ENCODE measurements at places on chromosomes 1 and 21. TPM values are rescaled to one million over a fixed set of nuclear protein-coding genes. Genes with fewer than 3 reads are reported as not detected.

- H3K27me3 ChIP-seq = no peaks in the 10 kb centered on the region
- no peaks in the 10 kb centered on the region for H3K4me1 ChIP-seq
- DNase-seq = no peak
- H3K36me3 ChIP-seq = peaks cover 52% of the 10 kb centered on the region
- H3K4me3 ChIP-seq = no peak overlapping the region
- H3K27ac ChIP-seq = no peak overlapping the region
These were observed 107.9 kb downstream of the USP25 start for GRCh38 chr21:15837645-15838044.

BLZF1 gene
- total RNA-seq = 18.2 TPM

CD1E gene
- total RNA-seq = not detected

AUNIP gene
- total RNA-seq = 0.20 TPM

- no peak overlapping the region for H3K4me3 ChIP-seq
- H3K27me3 ChIP-seq = no peaks in the 10 kb centered on the region
- no peaks in the 10 kb centered on the region for H3K4me1 ChIP-seq
- no peak for DNase-seq
- no peaks in the 10 kb centered on the region for H3K36me3 ChIP-seq
- H3K27ac ChIP-seq = no peak overlapping the region
These were observed 66.5 kb downstream of the ADGRL2 start for GRCh38 chr1:81867235-81867634.

DNA sequence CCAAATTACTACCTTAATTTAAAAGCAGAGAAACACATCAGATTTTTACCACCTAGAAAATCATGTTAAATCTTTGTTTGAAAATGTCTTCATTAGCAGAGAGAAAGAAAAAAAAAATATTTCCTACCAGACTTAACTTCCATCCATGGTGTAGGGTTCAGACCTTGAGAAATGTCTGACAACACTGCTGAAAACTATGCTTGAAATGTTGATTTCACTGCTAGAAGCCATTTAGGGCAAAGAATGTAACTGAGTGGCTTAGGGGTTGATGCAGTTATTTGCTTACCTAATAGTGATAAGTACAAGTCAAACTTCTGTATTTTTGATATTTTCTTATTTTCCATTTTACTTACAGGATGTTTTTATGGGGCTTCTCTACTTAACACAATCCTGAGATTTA is 495.6 kb upstream of the NEGR1 start:
- H3K27ac ChIP-seq = no peak overlapping the region
- H3K36me3 ChIP-seq = no peaks in the 10 kb centered on the region
- H3K4me3 ChIP-seq = no peak overlapping the region
- H3K27me3 ChIP-seq = no peaks in the 10 kb centered on the region
- DNase-seq = no peak
- H3K4me1 ChIP-seq = no peaks in the 10 kb centered on the region

DNA sequence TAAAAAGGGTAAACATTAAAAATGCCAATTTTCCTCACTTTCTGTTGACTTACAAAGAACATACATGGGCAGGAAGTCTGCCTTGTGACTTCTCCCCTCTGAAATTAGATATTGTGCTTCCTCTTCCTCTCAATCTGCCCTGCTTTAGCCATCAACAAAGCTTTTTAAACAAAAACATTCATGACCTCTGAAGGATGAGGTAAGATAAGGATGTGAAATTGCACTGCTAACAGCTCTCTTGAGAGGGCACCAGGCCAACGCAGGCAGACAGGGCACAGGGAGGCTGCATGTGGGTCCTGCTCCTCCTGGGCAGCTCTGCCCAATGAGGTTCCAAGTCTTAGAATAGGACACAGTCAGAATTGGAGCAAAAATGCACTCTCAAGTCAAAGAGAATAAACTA is 62.1 kb downstream of the DEGS1 start:
- peak overlapping the region; percentile 72 for H3K27ac ChIP-seq
- peaks cover 15% of the 10 kb centered on the region for H3K4me1 ChIP-seq
- no peak overlapping the region for H3K4me3 ChIP-seq
- peaks cover 21% of the 10 kb centered on the region for H3K36me3 ChIP-seq
- no peaks in the 10 kb centered on the region for H3K27me3 ChIP-seq
- DNase-seq = no peak

GRCh38 chr1:2093055-2093454 is 42.8 kb downstream of the PRKCZ start:
- no peak overlapping the region for H3K4me3 ChIP-seq
- no peaks in the 10 kb centered on the region for H3K36me3 ChIP-seq
- no peaks in the 10 kb centered on the region for H3K27me3 ChIP-seq

GRCh38 chr1:117809764-117810163 is 119.7 kb downstream of the GDAP2 start:
- H3K4me1 ChIP-seq = no peaks in the 10 kb centered on the region
- H3K36me3 ChIP-seq = no peaks in the 10 kb centered on the region
- no peak for DNase-seq
- peaks cover 5% of the 10 kb centered on the region for H3K27me3 ChIP-seq

CD2 gene
- 30.4 TPM for total RNA-seq

IL19 gene
- not detected for total RNA-seq

FBLIM1 gene
- not detected for total RNA-seq

All from natural killer cell (primary cell).